ENCODE measurements at places on chromosomes 4 and X. TPM values are rescaled to one million over a fixed set of nuclear protein-coding genes. Genes with fewer than 3 reads are reported as not detected.

Gene DUSP21
- total RNA-seq: not detected

GRCh38 chr4:21134994-21135393 is 434.7 kb downstream of the PACRGL start:
- DNase-seq: no peak

- DNase-seq: no peak
Observed at GRCh38 chr4:141153751-141154510, 20.7 kb upstream of the RNF150 start.

DNA sequence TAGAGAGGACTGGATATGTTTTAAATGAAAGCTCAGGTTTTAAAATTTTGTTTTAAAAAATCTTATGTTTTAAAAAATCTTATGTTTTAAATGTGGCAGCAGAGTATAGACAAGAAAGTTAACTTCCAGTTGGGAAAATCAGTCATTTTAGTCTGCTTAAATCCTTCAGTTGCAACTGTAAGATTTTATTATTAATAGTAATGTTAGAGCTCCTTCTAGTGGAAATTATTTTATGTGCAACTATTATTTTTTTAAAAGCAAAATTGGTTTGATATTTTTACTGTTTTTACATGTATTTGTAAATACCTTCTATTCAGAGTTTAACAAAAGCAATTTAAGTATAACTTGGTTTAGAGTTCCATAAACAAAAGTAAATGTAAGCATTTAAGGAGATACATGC is 8.5 kb upstream of the NUDT6 start:
- no peak for DNase-seq

GRCh38 chrX:74814681-74815080 is 110.6 kb downstream of the NEXMIF start:
- DNase-seq: no peak

GRCh38 chr4:175813821-175814220 is 1.8 kb upstream of the GPM6A start:
- DNase-seq: no peak

DNA sequence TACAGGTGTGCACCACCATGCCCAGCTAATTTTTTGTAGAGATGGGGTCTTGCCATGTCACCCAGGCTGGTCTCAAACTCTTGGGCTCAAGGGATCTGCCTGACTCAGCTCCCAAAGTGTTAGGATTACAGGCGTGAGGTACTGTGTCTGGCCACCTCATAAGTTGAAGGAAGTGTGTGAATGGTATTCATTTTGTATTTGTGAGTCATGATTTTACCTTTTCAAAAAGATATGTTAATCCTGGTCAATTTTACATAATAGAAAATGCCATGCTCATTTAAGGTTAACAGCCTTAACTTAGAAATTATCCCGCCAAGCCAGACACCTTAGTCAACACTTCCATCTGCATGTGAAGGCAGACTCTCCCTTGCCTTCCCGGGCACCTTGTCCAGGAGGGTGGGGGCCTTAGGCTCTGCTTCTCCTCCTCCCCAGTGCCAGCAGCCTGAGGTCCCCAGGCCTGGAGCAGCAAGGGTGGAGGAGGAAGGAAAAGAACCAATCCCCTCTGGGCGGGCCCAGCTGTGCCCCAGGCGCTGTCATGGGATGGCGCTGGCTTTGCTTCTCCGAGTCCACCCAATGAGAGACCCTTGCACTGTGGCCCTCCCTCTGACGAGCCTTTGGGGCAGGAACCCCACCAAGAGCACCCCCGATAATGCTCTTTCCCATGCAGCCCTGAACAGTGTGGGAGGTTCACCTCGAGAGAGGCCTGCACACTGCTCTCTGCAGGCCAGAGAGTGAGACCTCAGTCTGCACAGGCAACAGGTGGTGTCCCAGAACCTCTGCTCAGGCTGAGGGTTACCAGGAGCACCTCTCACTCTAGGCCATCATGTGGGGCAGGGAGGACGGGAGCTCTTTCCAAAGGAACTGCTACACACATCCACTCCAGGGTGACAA is 37.3 kb downstream of the RNF212 start:
- DNase-seq: no peak

Measured in H7 (cell line).